Left ventricle myocardium superior (tissue), 1 donor: ENCODE measurements at places on chromosomes 2 and 18.

GRCh38 chr18:49072524-49072934 is 121.8 kb upstream of the SMAD7 start:
- DNase-seq = no peak

- no peak for DNase-seq
Observed at GRCh38 chr2:152706477-152707021, 10.7 kb downstream of the PRPF40A start.

DNA sequence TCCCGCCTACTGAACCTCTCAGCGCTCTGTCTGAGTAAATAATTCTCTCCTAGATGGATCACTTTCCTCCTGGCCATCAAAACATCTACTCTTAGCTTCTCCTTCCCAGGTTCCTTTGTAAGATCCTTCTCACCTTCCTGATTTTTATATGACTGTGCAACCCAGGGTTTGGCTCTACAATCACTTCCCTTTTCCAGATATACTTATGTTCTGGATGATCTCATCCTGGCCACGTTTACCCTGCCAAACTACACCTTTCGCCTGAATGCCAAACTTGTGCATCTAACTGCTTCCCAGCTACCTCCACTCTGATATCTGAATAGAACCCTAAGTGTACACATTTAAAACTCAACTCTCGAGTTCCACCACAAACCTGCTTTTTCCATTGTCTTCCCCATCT is 290.5 kb upstream of the REV1 start:
- no peak for DNase-seq

GRCh38 chr2:53510401-53510800 is 257.2 kb upstream of the CHAC2 start:
- DNase-seq = no peak

DNA sequence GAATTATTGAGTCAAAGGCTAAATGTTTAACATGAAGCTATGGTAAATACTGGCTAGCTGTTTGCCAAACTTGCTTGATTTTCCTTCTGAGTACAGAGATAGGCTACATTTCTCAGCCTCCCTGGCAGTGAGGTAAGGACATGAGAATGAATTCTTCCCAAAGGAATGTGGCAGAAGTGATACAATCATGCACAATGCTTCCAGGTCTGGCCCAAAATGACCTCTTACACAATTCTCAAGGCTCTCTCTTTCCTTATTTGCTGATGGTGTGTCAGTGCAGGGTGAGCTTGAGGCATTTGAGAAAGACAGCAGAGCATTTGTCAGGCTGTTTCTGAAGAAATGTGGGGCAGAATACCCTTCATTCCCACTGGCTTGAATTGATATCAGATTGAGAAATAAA is 95.6 kb upstream of the NABP1 start:
- DNase-seq = no peak

GRCh38 chr2:69911985-69912563 is 2.8 kb upstream of the MXD1 start:
- DNase-seq = no peak

DNA sequence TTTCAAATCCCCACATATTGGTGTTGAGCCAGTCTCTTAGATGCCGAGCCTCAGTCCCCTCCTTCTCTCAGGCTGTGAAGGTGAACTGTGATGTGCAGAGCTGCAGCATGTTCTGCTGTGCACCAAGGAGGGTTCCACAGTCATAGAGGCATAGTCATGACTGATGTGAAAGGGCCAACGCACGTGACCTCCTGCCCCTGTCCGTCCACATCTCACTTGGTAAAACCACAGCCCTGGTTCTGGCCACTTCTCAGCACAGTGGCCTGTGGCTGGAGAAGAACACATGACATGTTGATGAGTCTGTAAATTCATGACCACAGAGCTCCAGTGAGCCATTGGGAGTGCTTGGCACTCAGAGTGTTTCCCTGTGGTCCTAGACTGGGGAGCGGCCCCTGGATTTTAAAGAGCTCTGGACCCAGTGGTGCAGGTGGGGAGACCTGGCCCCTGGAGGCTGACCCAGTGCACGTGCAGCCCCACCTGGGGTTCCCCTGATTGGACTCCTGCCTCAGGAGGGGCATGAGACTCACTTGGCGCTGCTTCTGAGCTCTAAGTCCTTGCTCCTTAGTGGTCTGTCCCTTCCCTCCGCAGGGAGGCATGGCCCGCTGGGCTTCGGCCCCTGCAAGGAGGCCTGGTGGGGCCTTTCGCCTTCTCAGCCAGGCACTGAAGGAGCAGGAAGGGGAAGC is 25.3 kb downstream of the INPP4A start:
- no peak for DNase-seq

- no peak for DNase-seq
Observed at GRCh38 chr18:35662293-35663062, 80.9 kb downstream of the GALNT1 start.

- DNase-seq = no peak
Observed at GRCh38 chr2:194087089-194087958, 1569.7 kb upstream of the SLC39A10 start.

GRCh38 chr2:64492272-64492671 is 31.9 kb upstream of the AFTPH start:
- DNase-seq = no peak

GRCh38 chr18:48821251-48821590 is 129.5 kb downstream of the SMAD7 start:
- no peak for DNase-seq

DNA sequence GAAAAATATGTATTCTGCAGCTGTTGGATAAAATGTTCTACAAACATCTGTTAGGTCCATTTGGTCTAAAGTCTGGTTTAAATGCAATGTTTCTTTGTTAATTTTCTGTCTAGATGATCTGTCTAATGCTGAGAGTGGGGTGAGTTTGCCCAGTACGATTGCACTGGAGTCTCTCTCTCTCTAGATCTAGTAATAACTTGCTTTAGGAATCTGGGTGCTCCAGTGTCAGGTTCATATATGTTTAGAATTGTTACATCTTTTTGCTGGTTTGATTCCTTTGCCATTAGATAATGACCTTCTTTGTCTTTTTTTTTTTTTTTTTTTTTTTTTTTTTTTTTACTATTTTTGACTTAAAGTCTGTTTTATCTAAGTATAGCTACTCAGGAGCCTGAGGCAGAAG is 10.4 kb downstream of the GCC2 start:
- DNase-seq = no peak

DNA sequence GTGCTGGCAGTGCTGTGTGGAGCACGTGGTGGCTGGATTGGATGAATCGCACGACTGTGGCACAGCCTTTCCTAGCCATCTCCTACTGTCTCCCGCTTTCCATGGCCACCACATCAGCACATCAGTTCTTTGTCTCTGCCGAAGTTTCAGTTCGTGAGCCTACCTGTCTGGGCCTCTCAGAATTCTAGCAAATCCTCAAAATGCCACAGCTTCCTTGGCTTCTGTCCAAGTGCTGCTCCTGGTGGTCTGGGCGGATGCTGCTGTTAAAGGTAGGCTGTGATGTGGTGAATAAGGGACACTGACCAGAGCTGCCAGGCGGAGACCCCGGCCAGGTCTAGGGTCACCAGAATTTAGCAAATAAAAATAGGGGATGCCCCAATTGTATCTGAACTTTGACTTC is 237.4 kb downstream of the LPIN1 start:
- DNase-seq = no peak

GRCh38 chr2:235570966-235571692 is 77.3 kb downstream of the AGAP1 start:
- no peak for DNase-seq

DNA sequence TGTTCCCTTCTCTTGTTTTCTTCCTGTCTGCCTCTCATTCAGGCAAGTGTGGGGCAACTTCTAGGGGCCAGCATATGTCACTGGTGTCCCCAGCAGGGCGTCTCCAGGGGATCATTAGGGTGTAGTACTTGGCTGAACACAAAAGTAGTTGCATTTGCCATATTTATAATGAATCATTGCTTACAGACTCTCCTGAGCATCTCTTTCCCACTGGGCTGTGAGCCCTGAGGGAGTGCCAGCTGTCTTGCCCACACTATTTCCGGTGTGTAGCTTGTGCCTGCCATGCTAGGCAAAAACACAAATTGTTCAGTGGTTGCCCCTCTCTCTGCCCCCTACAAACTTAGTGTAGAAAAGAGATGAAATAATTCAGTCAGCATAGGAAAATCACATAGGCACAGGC is 40.8 kb upstream of the SCLY start:
- no peak for DNase-seq

DNA sequence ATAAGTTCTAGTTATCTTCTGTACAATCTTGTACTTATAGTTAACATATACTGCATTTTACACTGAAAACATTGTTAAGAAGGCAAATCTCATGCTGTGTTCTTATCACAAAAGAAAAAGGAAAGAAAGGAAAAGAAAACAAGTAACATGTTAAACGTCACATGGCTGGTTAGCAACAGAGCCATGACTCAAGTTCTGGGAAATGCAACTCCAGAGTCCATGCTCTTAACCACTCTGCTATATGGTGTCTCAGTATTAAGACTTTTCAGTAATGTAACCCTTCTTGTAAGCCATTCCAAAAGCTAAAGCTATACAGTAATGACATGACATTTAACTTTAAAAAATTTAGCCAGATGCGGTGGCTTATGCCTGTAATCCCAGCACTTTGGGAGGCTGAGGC is 181.4 kb downstream of the BARD1 start:
- DNase-seq = no peak

DNA sequence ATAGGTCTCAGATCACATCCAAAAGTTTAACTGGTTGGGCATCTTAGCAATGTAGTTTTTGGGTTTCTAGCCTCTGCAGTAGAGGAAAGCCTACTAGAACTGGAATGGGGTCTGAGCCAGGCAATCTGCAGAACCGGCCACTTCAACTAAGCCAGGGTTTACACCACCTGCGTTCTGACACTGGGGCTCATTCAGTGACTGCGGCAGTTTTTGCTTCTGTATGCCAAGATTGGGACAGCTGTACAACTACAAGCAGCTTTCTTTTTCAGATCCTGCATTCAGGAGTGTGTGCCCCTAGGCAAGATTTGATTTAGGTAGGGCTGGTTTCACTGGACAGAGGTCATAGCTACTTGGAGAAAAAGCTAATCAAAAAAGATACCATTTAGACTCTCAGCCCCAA is 43.7 kb upstream of the IGFBP5 start:
- no peak for DNase-seq

GRCh38 chr2:236939271-236939670 is 146.4 kb upstream of the COPS8 start:
- DNase-seq = no peak

DNA sequence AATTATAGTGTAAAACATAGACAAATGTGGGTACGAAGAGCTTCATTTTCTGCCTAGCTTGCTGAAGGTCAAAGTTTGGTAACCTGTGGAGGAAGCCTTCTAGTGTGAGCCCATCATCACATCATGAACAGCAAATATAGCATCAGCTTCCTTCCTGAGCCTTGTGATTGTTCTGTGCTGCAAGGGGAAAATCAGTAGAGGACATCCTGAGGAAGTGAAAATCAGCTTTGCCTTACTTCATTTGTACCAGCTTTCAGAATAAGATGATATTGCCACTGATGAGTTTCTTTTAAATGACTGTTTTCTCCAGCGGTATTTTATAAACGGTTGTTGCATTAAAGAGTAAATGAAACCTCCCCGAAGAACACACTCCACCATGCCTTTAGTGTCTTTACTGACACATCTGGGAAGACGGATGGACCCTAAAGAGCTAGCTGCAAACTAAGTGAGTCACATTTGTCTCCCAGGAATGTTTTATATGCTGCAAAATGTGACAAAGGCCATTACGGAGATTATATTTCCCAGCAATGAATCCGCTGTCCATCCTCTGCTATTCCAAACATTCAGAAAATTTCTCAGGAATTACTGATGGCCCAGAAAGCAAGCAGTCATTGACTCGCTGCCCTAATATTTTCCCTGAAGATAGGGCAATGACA is 1272.8 kb downstream of the SUCLG1 start:
- no peak for DNase-seq

GRCh38 chr2:241892299-241893137 is 23.0 kb downstream of the RTP5 start:
- peak; percentile 28 for DNase-seq

DNA sequence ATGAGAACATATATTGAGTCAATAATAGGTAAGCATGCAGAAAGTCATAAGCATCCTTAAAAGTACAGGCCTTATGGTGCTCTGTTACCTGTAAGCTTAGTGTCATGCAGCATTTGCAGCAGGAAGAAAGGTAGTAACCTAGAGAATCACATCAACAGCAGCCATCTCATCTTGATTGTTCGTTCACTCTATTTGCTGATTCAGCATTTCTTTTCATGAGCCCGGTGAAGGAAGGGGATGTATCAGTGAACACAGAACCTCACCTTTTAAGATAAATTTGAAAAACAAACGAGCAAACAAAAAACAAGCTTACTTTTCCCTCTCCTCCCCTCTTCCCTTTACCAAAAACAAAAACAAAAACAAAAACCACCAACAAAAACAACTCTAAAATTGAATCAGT is 89.9 kb downstream of the MIB1 start:
- no peak for DNase-seq
